ENCODE measurements at places on chromosomes 1 and 21. TPM values are rescaled to one million over a fixed set of nuclear protein-coding genes. Genes with fewer than 3 reads are reported as not detected.

- H3K4me3 ChIP-seq: peak overlapping the region; percentile 99
- H3K4me1 ChIP-seq: peaks cover 73% of the 10 kb centered on the region
- no peaks in the 10 kb centered on the region for H3K27me3 ChIP-seq
- peak overlapping the region; percentile 56 for H3K27ac ChIP-seq
Observed at GRCh38 chr1:154179946-154180687, 11.8 kb downstream of the TPM3 start.

GRCh38 chr1:11027316-11027715 is 14.9 kb downstream of the TARDBP start:
- no peak for DNase-seq
- H3K4me3 ChIP-seq: no peak overlapping the region
- H3K27ac ChIP-seq: no peak overlapping the region

Gene RIMKLA
- 7.1 TPM for total RNA-seq

DNA sequence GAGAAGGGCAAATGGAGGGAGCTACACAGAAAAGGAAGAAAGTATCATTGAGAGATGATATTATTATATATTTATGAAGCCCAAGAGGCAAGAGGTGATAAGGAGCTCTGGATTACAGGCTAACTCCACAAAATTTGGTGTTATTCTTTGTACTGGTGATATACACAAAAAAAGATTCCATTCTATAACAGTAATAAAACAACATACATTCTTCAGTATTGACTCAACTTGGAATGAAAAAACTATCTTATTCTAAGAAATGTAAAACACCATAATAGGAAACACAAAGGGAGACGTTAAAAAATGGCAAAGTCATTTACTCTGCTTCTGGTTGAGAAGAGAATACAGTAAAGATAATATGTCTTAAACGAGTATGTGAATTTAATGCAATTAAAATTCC is 99.4 kb downstream of the TEX35 start:
- no peaks in the 10 kb centered on the region for H3K36me3 ChIP-seq
- no peak overlapping the region for H3K4me3 ChIP-seq
- no peaks in the 10 kb centered on the region for H3K27me3 ChIP-seq
- no peak overlapping the region for H3K27ac ChIP-seq

DNA sequence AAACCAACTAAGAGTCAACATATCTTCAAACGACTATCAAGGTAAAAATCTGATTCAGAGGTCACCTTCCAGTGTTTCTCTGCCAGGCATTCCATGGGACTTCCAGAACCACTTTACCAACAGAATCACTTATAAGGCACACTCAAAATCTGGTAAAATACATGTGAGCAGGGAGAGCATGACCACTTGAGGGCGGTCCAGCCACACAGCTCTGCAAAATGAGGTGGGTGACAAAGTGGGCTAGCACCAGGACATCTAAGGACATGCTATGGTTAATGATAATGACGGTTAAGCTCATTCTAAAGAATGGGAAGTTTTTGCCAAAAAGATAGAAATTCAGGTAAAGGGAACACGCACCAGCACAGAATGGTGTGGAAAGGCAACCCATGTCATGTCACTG is 24.5 kb upstream of the GLIS1 start:
- no peak for DNase-seq
- H3K27ac ChIP-seq: no peak overlapping the region
- no peaks in the 10 kb centered on the region for H3K4me1 ChIP-seq
- no peak overlapping the region for H3K4me3 ChIP-seq

DNA sequence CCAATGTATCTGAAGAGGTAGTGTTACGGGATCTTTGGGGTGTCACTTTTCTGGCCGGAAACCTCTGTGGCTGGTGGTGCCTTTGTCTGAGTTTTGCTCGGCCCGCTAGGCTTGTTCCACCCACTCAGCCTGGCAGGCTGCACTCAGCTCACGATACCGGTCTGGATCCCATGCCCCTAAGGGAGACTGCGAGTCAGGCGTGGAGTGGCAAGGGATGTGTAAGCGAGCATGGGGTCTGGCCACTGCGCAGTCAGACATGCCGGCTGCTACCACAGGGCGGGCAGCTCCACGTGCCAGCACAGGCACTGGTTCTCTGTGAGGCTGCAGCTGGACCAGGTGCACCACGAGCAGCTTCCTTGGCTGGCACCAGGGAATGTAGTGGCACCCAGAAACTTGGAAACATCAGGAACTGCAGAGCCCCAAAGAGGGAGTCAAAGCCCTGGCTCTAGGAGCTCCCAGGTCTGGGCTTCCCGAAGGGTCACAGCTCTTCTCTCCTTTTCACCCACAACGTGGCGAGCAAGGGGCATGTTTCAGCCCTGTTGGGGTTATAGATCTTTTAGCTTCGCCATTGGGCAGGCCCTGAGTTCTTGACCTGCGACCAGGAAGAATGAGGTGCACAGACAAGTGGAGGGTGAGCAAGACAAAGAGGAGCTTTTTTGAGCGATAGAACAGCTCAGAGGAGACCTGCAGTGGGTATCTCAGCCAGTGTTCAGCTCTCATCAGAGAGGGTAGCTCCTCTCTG is 23.8 kb upstream of the LRRC8C start:
- no peaks in the 10 kb centered on the region for H3K27me3 ChIP-seq
- H3K4me1 ChIP-seq: peaks cover 16% of the 10 kb centered on the region
- no peak for DNase-seq
- no peaks in the 10 kb centered on the region for H3K36me3 ChIP-seq

Gene TNNT2
- total RNA-seq: 6.4 TPM

Gene ANKRD34A
- total RNA-seq: 0.41 TPM

- H3K4me3 ChIP-seq: no peak overlapping the region
- H3K36me3 ChIP-seq: no peaks in the 10 kb centered on the region
- no peak overlapping the region for H3K27ac ChIP-seq
Observed at GRCh38 chr1:67170751-67171573, 4.7 kb downstream of the IL23R start.

DNA sequence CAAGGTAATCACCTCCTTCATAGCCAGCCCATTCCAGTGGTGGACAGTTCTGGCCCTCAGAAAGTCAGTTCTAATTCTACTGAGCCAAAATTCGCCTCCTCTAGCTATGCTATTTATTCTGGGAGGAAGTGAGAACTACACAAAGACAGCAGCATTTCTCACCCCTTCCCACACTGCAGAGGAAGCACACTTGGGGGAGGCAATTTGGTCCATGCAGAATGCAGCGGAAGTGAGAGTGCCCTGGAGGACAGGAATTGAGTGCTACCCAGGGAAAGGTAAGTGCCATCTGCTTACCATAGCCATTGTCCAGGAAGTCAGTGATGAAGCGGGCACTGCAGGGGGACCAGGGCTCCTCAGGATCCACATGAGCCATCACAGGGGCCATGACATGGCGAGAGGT is 3.7 kb downstream of the ADAMTS4 start:
- no peak for DNase-seq
- H3K27me3 ChIP-seq: no peaks in the 10 kb centered on the region
- H3K36me3 ChIP-seq: peaks cover 7% of the 10 kb centered on the region
- no peak overlapping the region for H3K27ac ChIP-seq

Gene PAPPA2
- total RNA-seq: 0.50 TPM

Gene ZBTB8A
- 8.4 TPM for total RNA-seq

DNA sequence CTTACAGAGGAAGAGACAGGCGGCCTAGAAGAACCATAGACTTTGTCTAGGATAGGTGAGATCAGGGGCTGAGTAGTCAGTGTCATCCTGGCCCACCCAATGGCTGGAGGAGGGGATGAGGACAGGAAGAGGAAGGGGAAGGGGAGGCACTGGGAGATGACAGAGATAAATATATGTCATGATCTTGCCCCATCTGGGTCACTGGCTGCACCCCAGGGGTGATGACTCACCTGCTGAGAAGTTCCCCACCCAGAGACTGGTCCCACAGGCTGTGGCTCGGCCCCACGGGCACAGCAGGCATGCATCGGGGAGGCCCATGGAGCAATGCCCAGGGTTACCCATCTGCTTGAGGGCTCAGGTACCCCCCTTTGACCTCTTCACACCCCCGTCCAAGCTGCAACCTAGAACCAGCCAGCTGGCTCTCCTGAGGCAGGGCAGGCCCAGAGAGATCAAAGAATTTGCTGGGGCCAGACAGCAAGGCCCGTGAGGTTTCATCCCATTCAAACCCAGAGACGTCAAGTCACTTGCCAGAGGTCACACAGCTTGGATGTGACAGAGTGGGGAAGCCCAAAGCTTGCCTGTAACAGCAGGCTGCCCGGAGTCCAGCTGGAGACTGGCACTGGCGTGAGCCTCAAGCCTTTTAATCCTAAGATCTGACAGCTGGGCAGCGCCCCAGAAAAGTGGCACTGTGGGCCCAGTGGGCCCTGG is 34.7 kb upstream of the CASZ1 start:
- no peaks in the 10 kb centered on the region for H3K36me3 ChIP-seq
- peaks cover 20% of the 10 kb centered on the region for H3K27me3 ChIP-seq
- no peak overlapping the region for H3K27ac ChIP-seq
- DNase-seq: no peak
- H3K4me1 ChIP-seq: no peaks in the 10 kb centered on the region

- no peak overlapping the region for H3K27ac ChIP-seq
- no peak overlapping the region for H3K4me3 ChIP-seq
- no peak for DNase-seq
- H3K27me3 ChIP-seq: no peaks in the 10 kb centered on the region
- no peaks in the 10 kb centered on the region for H3K4me1 ChIP-seq
Observed at GRCh38 chr21:46124083-46124925, 26.4 kb downstream of the COL6A2 start.

GRCh38 chr1:179043266-179043665 is 17.6 kb downstream of the FAM20B start:
- H3K27me3 ChIP-seq: no peaks in the 10 kb centered on the region
- peaks cover 5% of the 10 kb centered on the region for H3K4me1 ChIP-seq
- H3K27ac ChIP-seq: no peak overlapping the region
- H3K36me3 ChIP-seq: no peaks in the 10 kb centered on the region
- no peak overlapping the region for H3K4me3 ChIP-seq
- DNase-seq: no peak

Gene FALEC
- not detected for total RNA-seq

DNA sequence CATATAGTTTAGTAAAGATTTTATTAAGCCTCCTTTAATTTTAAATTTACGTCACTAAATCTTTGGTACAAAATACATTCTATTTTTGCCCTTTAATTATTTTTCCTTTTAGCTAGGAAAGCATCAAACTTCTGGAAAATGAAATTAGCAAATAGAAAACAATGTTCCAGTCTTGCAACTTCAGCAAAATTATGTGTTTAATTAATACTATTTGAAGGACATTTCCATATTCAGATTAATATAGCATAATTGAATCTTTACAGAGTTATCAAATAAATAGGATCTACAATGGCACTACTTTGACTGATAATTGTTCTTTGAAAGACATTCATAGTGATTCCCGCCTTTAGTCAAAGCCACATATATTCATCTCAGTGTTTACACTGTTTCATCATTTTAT is 904.2 kb downstream of the KCNT2 start:
- no peak overlapping the region for H3K27ac ChIP-seq
- no peak for DNase-seq
- no peaks in the 10 kb centered on the region for H3K4me1 ChIP-seq
- H3K27me3 ChIP-seq: no peaks in the 10 kb centered on the region
- H3K4me3 ChIP-seq: no peak overlapping the region
- H3K36me3 ChIP-seq: no peaks in the 10 kb centered on the region

DNA sequence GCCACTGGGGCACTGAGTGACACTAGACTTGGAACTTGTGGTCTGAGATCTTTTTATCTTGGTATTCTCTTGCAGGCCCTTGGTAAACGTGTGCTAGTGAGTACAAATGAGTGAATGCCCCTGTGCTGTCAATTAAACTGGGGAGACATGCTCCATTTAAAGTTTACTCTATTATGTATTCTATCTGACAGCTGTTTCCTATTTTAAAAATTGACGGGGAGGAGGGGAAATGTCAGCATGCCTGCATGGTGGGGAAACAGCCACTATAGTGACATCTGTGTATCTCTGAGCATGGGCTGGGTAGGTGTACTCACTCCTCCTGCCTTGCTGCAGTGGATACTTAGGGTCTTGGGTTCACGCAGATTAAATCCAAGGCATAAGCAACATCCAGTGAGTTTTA is 59.0 kb upstream of the IKBKE start:
- peaks cover 6% of the 10 kb centered on the region for H3K4me1 ChIP-seq
- no peaks in the 10 kb centered on the region for H3K27me3 ChIP-seq
- H3K4me3 ChIP-seq: no peak overlapping the region
- DNase-seq: no peak
- peaks cover 28% of the 10 kb centered on the region for H3K36me3 ChIP-seq
- no peak overlapping the region for H3K27ac ChIP-seq

- no peaks in the 10 kb centered on the region for H3K4me1 ChIP-seq
- H3K27me3 ChIP-seq: peaks cover 10% of the 10 kb centered on the region
- DNase-seq: no peak
- no peaks in the 10 kb centered on the region for H3K36me3 ChIP-seq
- no peak overlapping the region for H3K4me3 ChIP-seq
Observed at GRCh38 chr1:84768634-84769033, 78.4 kb upstream of the SSX2IP start.

GRCh38 chr1:205191622-205192021 is 19.9 kb downstream of the DSTYK start:
- DNase-seq: no peak
- peaks cover 5% of the 10 kb centered on the region for H3K36me3 ChIP-seq
- H3K4me1 ChIP-seq: peaks cover 32% of the 10 kb centered on the region
- no peak overlapping the region for H3K27ac ChIP-seq
- no peak overlapping the region for H3K4me3 ChIP-seq
- no peaks in the 10 kb centered on the region for H3K27me3 ChIP-seq

- no peaks in the 10 kb centered on the region for H3K27me3 ChIP-seq
- H3K36me3 ChIP-seq: no peaks in the 10 kb centered on the region
- H3K4me1 ChIP-seq: peaks cover 11% of the 10 kb centered on the region
- no peak overlapping the region for H3K4me3 ChIP-seq
Observed at GRCh38 chr21:14685568-14685967, 139.5 kb upstream of the SAMSN1 start.

- DNase-seq: no peak
- peaks cover 98% of the 10 kb centered on the region for H3K27me3 ChIP-seq
- H3K27ac ChIP-seq: no peak overlapping the region
- no peaks in the 10 kb centered on the region for H3K36me3 ChIP-seq
Observed at GRCh38 chr1:50425376-50426107, 2.3 kb upstream of the DMRTA2 start.

GRCh38 chr1:99728494-99729235 is 37.8 kb downstream of the FRRS1 start:
- no peak overlapping the region for H3K4me3 ChIP-seq
- H3K36me3 ChIP-seq: no peaks in the 10 kb centered on the region
- DNase-seq: no peak
- no peaks in the 10 kb centered on the region for H3K27me3 ChIP-seq
- peak overlapping the region; percentile 26 for H3K27ac ChIP-seq
- H3K4me1 ChIP-seq: no peaks in the 10 kb centered on the region

- H3K27ac ChIP-seq: no peak overlapping the region
- H3K27me3 ChIP-seq: no peaks in the 10 kb centered on the region
- no peak for DNase-seq
- no peak overlapping the region for H3K4me3 ChIP-seq
- no peaks in the 10 kb centered on the region for H3K4me1 ChIP-seq
Observed at GRCh38 chr1:41568204-41568603, 83.7 kb upstream of the EDN2 start.
